AG04449 (cell line): ENCODE measurements at places on chromosomes 1 and 21.

DNA sequence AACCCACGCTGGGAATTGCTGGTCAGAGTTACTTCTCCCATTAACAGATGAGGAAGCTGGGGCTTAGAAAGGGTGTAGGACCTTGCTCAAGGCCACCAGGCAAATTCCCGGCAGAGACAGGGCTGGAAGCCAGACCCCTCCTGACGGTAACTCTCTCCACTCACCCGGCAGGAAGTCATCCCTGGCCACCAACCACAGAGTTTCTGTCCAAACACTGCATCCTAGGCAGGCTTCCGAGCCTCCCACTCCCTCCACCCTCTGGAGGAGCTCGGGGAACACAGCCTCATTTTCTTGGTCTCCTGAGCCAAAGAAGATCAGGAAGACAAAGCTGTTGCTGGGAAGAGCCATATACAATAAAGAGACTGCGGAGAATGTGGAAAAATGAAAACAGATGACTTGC, 25.0 kb upstream of the ZNF436 start:
- DNase-seq: peak; percentile 42

GRCh38 chr1:34686531-34686930, 68.3 kb upstream of the GJB5 start:
- DNase-seq: no peak

GRCh38 chr1:81453367-81453703, 347.4 kb upstream of the ADGRL2 start:
- DNase-seq: no peak

- DNase-seq: no peak
Measured at GRCh38 chr1:48214820-48215219, 7.7 kb upstream of the SLC5A9 start.

GRCh38 chr1:77416692-77417450, 135.1 kb downstream of the AK5 start:
- DNase-seq: no peak

DNA sequence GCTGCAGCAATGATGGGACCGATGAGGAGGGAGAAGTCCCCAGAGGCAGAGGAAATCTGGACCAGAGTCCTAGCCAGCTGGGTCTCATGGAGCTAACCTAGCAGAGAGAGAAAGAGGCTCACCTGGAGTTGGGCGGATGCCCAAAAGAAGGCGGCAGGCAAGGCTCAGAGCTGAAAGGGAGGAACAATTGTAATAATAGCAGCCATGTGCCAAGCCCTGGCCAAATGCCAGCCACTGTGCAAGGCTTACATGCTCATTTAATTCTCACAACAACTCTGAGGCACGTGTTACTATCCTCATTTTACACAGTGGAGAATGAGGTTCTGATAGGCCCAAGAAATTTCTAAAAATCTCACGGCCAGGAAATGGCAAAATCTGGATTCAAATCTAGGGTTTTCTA, 50.0 kb upstream of the ZNF648 start:
- DNase-seq: no peak

DNA sequence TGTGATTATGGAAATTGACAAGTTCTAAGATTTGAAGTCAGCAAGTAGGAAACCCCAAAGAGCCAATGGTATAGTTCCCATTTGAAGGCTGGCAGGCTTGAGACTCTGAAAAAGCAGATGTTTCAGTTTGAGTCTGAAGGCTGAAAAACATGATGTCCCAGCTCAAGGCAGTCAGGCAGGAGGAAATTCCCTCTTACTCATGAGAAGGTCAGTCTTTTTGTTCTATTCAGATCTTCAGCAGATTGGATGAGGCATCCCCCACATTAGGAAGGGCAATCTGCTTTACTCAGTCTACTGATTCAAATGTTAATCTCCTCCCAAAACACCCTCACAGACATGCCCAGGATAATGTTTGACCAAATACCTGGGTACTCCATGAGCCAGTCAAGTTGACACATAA, 372.5 kb upstream of the ST6GALNAC5 start:
- DNase-seq: no peak

DNA sequence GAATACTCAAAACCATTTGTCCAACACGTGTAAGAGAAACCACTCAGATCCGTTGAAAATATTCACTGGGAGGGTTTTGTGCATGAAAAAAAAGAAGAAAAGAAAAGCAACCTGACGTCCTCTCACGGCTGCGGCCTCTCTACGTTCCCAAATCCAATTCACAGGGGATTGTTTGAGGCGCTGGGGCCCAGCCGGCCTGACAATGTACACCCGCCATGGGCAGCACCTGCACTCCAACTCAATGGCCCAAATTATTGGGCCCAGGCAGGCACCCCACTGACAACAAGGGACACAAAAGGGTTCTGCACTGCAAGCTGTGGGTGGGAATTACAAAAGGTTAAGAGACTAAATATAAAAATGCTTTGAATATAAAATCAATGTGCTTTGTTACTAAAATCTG, 41.5 kb downstream of the MORN1 start:
- no peak for DNase-seq

- no peak for DNase-seq
Measured at GRCh38 chr1:15330028-15330427, 79.7 kb upstream of the EFHD2 start.

DNA sequence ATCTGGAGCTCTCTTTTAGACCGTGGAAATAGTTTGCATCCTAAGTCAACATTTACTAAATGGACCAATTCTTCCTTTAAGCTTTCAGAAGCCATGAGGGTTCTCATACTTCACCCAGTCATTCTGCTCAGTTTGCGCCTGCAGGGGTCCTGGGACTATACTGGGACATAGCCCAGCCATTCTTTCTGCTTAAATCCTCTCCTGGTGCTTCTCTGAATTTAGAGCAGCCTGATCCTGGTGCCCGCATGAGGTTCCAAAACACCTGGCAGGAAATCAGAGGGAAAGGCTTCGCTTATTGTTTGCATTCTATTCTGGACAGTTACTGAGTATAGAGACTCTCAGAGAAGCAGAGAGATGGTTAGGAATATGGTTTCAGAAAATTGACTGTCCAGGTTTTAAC, 27.0 kb downstream of the TNN start:
- DNase-seq: no peak

- DNase-seq: no peak
Measured at GRCh38 chr21:41018431-41018830, 149.5 kb upstream of the BACE2 start.

DNA sequence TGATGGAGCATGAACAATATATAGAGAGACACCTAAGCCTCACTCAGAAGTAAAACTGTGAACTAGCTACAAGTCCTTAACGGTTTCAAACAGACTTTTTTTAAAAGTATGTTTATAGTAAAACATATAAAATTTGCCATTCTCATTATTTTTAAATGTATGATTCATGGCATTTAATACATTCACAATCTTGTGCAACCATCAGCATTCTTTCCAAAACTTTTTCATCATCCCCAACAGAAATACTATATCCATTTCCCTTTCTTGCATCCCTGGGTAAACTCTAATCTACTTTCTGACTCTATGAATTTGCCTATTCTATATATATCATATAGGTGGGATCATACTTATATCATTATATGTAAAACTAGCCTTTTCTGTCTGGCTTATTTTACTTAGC, 25.5 kb downstream of the EVI5 start:
- no peak for DNase-seq

DNA sequence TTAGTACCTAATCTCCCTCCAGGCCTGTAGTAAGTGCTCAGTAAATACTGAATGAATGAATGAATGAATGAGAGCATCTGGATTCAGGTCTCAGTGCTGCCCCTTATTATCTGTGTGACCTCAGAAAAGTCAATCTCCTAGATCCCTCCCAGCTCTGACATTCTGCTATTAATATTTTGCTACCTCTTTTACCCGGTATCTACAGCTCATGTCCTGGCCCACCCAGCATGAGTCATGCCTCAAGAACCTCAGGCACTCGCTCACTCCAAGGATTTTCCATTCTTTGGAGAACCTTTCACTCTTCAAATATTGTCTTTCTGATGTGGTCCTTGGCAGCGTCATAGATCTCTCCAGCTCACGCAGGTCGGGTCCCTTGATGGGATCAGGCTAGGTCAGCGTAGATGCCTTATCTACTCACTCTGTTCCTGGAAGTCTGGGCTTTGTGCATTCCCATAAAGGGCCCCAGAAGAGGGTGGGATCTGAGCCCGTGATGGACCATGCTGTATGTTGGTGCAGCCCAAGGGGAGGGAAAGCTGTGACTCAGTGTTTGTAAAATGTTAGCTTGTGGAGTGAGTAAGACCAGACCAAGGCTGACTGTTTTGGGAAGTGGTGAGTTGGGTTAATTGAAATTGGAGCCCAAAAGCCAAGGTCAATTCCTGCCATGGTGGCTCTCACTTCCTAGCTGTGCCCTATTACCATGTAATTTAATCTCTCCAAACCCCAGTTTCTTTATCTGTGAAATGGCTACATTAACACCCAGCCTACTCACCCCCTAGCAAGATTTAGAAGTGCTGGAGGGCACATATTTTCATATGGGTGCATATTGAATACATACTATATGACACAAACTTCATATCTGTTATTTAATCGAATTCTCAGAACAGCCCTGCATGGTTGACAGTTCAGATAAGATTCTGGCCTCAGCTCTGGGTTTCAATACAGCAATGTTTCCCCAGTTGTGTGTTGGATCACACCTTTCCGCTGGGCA, 214.1 kb upstream of the USP24 start:
- DNase-seq: peak; percentile 98

DNA sequence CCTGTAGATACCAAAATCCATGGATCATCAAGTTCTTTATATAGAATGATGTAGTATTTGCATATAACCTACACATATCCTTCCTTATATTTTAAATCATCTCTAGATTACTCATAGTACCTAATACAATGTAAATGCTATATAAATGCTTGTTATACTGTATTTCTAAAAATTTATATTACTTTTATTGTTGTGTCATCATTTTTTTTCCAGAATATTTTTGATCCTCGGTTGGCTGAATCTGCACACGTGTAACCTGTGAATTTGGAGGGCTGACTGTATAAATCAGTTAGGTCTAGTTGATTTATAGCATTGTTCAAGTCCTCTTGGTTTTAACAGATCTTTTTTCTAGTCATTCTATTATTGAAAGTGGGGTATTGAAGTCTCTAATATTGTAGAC, 23.3 kb downstream of the OBSCN start:
- no peak for DNase-seq

GRCh38 chr21:34973685-34974084, 75.4 kb downstream of the RUNX1 start:
- DNase-seq: no peak

- DNase-seq: no peak
Measured at GRCh38 chr1:24657781-24658180, 14.7 kb downstream of the SRRM1 start.

GRCh38 chr1:154556422-154556821, 2.0 kb downstream of the UBE2Q1 start:
- no peak for DNase-seq

DNA sequence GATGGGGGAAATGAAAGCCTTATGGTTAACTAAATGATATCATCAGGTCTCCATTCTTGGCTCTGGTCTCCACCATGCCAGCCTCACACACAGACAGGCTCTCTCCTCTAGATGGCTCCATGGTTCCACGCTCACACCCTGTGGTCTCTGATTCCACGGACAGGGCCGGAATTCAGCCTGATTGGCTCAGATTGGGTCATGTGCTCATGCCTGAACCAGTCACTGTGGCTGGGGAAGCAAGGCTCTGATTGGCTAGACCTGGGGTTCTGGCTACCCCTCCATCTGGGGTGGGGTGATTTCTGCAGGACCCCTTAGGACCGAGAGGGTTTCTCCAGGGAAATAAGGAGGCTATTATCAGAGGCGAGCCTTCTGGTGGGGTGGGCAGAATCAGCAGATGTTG, 277.0 kb downstream of the PTPRU start:
- DNase-seq: peak; percentile 10

GRCh38 chr1:97489834-97490233, 431.0 kb downstream of the DPYD start:
- DNase-seq: no peak

DNA sequence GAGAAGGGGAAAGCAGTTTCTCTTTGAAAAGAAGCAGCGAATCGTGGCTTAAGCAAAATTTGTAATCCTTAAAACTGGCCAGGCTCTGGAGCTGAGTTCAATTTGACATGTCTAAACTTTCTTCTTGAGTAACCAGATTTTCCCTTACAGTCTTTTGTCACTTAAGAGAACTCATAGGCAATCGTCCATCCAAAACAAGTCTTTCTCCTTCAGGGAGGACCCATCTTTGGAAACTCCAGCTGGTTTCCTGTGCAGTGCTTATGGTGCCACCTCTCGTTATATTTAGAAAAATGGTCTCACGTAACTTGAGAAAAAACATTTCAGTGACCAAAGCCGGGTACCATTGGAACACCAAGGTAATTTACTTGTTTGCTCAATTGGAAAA, 1.8 kb upstream of the PTTG1IP start:
- DNase-seq: no peak
